Activated CD4-positive, CD25-positive, alpha-beta regulatory T cell (primary cell): ENCODE measurements at places on chromosomes 12 and 14.

- peak; percentile 37 for DNase-seq
These were observed 536 bp downstream of the TM7SF3 start for GRCh38 chr12:27013611-27014084.

DNA sequence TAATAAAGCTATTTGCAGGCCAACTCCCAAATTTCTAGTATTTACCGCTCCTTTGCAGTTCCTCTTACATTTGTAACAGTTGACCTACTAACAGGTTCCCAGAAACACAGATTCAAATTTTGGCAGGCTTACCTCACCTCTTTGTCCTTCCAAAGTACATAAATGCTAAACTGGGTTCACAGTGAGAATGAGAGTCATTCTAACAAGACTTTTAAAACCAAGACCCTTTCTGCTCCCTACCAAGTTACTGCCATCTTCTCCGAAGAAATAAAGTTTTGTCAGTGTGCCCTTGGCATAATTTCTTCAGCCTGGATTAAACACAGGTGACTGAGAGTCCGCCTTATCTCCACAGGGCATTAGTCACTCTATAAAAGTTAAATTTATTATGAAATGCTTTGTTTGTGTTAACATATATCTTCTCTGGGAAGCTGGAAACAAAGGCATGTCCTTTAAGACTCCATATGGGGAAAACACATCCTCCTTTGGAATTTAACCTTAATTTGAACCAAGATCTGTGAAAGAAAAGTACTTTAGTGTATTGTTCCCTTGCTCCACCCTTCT is 28.2 kb downstream of the FOXA1 start:
- no peak for DNase-seq

GRCh38 chr12:54412348-54412747 is 6.7 kb downstream of the ITGA5 start:
- no peak for DNase-seq

DNA sequence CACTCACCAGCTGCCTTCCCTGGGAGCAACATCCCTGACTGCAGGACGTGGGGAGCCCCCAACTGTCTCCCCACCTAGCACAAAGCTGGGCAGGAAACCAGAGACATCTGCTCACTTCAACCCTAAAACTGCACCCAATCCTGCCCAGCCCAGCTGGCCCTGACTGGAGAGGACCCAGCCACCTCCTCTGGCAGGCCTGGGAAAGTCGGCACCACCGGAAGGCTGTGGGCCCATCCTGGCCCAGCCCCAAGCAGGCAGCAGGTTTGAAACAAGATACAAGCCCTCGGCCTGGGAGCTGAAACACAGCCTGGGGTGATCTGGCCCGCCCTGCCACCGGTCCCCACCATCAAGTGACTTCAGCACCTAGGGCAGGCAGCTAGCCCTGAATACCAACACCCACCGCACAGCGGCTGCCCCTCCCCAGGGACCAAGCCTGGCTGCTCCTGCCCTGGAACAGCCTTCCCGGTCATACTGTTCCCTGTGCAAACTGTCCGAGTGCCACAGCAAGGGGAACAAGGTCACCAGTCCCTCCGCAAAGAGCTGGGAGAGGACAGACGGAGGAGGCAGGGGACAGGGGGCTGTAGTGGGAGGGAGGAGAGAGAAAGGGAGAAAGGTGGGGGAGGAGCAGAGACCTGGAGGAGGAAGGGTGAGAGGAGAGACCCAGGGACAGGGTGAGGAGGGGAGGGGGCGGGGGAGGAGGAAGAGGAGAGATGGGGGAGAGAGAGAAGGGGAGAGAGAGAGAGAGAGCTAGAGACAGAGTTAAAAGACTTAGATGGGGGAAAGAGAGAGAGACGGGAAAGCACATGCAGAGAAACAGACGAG is 115.7 kb downstream of the RFLNA start:
- DNase-seq = no peak

DNA sequence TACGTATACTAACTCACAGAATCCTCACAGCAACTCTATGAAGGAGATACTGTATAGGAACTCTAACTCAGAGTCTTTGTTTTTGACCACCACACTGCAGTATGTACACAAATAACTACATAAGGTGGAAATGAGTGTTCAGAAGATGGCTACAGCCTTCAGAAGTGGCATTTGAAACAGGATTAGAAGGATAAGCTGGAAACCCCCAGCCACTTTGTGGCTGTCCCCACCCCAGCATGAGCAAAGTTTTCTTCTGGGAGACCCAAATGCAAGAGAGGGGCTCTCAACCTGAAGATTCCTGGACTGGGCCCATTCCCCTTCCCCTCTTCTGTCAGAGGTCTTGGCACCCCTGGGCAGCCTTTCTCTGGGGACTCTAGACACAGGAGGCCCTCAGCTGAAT is 43.2 kb upstream of the PNMA1 start:
- DNase-seq = no peak

- DNase-seq = no peak
These were observed 14.5 kb upstream of the KLRD1 start for GRCh38 chr12:10293151-10293550.
